Stimulated activated naive CD4-positive, alpha-beta T cell treated with Interleukin-2 at 50 U/mL for 16 hours (primary cell): ENCODE measurements at places on chromosomes 2 and 18.
A peak's percentile ranks its signal among the peaks of the same experiment; 100 is the strongest.

- no peak for DNase-seq
Observed at GRCh38 chr2:121532347-121532766, 1.7 kb downstream of the RNU4ATAC start.

DNA sequence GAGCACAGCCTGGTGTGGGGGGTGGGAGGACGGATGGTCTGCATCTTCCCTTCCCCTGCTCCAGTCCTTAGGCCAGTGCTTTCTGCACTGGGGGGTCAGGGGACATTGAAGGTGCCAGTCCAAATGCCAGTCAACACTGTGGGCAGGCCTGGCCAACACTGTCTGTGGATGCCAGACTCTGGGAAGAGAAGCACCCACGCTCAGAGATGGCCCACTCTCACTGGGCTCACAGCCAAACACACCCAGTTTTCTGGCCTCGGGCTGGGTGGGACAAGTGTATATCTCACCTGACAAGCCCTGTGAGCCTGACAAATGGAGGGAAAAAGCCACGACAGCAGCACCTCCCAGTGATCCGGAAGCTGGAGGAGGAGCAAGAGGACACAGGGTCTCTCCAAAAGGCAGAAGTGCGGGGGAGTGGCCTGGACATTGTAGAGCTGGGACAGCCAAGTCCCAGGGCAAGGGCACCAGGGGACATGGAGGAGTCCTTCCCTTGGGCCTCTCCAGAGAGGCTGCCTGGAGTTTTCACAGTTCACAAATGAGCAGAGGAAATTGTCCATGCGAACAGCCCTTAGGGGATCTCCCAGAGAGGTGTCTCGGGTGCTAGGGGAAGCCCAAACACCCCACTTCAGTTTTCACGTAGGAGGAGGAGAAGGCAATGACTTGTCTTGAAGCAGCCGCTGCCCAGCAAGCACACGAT, 79.3 kb downstream of the SDC1 start:
- DNase-seq = no peak

- DNase-seq = no peak
Observed at GRCh38 chr2:119753930-119754321, 5.8 kb upstream of the PTPN4 start.

- DNase-seq = no peak
Observed at GRCh38 chr18:58196881-58197872, 153.2 kb downstream of the NEDD4L start.

DNA sequence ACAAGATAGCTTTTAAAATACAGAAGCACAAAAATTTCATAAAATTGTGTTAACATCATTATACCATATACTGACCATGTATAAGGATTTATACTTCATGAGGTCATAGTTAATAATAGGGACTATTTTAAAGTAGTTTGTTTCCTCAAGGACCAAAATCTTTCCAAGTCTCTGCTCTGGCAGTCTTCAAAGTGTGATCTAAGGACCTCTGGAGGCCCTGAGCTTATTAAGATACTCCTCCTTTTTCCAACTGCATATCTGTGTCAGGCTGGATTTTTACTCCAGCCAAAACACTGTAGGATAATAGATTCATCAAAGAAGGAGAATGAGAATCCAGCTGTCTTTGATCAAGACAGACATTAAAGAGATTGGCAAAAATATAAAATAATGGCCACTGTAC, 1.7 kb upstream of the SCYGR2 start:
- no peak for DNase-seq

DNA sequence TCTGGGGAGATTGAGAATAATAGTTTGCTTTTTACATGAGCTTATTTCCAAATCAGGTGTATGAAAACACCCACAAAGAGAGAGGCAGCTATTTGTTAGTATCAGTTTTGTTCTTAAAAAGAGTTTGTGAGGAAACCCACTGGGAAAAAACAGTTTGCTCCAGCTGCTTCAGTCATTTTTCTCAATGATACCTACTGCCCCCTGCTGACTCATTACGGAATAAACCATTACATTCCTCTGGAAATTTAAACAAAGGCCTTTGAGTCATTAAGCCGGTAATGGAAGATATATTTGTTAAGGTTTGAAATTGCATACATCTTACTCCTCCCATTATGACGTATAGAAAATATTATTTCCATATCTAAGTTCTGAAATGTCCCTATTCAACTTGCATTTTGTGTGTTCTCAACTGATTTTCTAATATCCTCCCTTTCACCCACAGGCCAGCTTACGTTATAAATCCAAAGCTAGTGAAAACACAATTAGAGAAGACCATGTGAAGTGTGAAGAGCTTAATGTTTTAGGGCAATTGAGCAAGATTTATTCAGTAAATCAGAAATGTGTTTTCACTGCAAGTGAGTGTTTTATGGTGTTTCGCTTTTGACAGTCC, 761.6 kb downstream of the DSC3 start:
- no peak for DNase-seq

DNA sequence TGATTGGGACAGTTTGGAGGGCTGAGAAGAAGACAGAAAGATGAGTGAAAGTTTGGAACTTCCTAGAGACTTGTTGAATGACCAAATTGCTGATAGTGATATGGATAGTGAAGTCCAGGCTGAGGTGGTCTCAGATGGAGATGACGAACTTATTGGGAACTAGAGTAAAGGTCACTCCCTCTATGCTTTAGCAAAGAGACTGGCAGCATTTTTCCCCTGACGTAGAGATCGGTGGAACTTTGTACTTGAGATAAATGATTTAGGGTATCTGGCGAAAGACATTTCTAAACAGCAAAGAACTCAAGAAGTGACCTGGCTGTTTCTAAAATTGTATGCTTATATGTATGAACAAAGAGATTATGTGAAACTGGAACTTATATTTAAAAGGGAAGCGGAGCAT, 221.2 kb upstream of the KCNJ3 start:
- no peak for DNase-seq

- no peak for DNase-seq
Observed at GRCh38 chr2:54054271-54054670, 61.1 kb upstream of the ACYP2 start.

DNA sequence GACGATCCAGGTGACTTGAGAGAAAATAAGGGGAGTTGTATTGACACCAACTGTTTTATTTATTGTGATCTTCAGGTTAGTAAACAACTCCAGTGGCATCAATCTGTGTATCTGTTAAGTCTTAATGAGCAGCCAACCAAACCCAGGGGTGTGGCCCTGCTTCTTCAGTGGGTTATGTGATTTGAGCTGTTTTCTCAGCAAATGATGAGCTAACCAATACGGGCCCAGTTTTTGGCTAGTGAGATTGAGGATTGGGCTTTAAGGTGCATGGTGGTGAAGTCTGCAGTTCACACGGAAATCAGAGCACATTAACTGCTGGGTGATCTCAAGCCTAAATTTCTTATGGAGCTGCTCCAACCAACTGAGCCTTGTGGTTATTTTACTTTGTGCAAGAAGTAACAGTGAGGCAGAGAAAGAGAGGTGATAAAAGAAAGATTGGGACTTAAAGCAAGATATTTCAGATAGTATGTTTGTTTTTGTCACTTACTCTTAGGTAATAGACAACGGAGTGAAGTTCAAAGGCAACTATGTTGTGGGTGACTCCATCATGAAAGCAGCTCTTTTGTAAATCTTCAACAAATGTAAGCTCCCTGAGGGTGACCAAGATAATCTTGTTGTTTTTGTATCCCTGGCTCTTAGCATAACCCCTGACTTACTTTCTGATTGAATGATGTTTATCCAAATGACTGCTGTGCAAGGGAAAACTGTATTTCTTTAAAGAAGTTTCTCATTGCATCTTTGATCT, 2.4 kb downstream of the MTCL1 start:
- no peak for DNase-seq

DNA sequence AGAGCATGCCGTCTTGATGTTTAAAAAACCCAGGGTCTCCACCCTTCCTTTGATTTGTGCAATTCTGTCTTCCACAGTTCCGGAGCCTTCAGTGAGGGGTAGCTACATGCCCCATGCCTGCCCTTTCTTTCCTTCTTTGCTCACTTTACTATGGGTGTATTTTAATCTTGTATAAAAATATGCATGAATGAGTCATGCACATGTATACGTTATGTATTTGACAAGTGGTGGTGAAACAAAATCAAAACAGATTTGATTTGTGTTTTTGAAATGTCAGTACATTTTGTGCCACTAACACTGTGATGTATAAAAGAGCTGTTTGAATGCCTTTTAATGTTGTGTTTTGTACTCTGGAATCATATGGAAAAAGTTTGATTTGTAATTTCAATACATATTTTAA, 126.5 kb downstream of the RNF144A start:
- DNase-seq = no peak

GRCh38 chr2:209985874-209986273, 16.6 kb upstream of the RPE start:
- DNase-seq = no peak

- DNase-seq = no peak
Observed at GRCh38 chr18:9905401-9905922, 8.4 kb upstream of the VAPA start.

GRCh38 chr2:145000376-145000775, 480.5 kb upstream of the ZEB2 start:
- no peak for DNase-seq

- DNase-seq = no peak
Observed at GRCh38 chr2:206423147-206423546, 20.2 kb upstream of the ADAM23 start.

- no peak for DNase-seq
Observed at GRCh38 chr2:64504774-64505720, 19.1 kb upstream of the AFTPH start.

DNA sequence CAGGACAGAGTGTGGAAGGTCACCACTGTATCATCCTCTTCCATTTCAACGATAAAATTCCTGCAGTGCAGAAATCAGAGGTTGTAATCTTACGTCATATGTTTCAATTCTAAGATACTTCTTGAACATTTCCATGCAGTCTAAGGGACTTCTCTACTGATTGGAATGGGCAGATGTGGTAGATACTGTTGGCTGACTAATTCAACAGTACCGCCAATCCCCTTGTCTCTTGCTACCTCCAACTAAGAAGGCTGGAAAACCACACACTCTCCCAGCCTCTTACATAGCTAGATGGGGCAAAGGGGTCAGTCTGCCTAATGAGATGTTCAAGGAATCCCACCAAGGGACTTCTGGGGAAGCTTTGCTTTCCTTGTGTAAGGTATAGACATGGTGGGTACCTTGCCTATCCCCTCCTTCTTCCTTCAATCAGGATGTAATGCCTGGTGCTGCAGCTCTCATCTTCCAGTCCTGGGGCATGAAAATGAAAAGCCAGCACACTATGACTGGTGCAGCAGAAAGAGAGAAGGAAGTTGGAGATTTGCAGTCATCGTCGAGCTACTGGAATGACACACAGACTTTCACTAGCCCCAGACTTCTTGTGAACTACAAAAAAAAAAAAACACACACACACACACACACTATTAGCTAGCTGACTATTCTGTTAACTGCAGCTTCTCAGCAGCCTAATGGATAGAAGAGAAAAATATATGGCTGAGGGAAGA, 84.1 kb downstream of the ALPK2 start:
- DNase-seq = peak; percentile 31

DNA sequence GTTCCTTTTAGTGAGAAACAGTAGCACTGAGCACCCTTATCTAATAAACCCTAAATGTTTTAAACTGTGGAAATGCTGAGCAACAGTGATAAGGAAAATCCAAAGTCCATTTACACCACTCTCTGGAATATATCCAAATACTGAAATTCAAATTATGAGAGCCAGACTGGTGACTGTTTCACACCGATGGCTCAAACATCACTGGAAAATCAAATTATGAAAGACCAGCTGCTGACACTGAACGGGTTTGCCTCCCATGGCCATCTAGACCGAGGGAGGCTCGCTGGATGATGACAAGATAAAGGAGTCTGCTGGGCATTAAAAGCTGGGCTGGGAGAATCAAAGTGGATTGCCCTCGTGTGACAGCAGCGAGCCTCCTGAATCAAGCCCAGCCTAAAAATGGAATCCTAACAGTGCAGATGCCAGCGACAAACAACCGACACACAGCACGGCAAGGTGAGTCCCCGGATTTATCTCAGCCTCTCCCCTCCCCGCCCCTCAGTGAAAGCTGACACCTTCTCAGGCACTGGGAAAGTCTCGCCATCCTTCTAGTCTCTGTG, 30.3 kb downstream of the SERPINE2 start:
- no peak for DNase-seq

DNA sequence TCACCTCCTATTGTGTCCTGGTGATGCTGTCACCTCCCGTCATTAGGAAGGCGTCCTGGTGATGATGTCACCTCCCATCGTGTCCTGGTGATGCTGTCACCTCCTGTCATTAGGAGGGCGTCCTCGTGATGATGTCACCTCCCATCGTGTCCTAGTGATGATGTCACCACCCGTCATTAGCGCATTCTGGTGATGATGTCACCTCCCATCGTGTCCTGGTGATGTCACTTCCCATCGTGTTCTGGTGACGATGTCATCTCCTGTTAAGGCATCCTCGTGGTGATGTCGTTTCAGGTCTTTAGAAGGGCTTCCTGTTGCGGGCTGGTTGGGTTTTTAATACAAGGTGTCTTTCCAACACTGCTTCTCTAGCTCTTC, 40.7 kb downstream of the CTDP1 start:
- no peak for DNase-seq

GRCh38 chr2:182057002-182057401, 71.3 kb downstream of the PPP1R1C start:
- no peak for DNase-seq
